ENCODE measurements at places on chromosomes 13 and 19.

GRCh38 chr13:90281709-90282108 is 1065.8 kb upstream of the MIR17HG start:
- no peak for DNase-seq

DNA sequence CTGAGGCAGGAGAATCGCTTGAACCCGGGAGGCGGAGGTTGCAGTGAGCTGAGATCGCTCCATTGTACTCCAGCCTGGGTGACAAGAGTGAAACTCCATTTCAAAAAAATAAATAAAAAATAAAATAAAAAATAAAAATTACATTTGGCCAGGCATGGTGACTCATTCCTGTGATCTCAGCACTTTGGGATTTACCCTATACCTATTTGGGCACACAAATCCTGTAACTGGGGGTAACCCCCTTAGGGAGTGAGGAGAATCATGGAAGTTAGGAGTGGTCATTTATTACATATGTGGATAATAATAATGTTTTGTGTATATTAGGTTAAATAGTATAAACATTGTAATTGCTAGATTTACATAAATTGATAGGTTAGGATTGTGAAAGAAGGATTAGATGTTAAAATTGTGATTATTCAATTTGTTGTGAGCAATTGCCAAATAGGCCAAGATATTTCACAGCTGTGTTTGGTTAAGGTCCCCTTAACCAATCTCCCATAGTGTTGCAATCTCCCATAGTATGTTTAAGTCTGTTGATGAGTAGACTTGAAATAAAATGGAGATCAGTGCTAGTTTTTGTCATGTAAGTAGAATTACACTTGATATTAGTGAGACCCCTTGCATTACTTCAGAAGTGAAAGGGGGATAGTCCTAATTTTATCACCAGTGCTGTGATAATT is 30.7 kb downstream of the ZNF844 start:
- no peak for DNase-seq

GRCh38 chr13:60716313-60716712 is 319.3 kb downstream of the TDRD3 start:
- DNase-seq, result no peak

DNA sequence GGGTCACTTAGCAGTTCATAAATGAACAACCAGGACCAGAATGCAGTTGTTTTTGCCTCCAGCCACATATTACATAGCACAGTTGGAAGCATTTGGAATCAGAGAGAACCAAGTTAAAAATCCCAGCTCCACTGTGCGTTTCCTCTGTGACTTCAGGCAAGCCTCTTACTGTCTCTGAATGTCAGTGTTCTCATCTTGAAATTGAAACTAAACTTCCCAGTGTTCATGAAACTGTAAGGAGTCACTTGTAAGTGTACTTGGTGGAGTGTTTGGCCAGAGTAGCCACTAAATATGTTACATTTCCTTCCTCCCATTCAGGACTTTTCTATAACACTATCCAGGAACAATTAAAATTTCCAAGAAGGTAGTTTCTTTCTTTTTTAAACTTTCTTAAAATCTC is 276.8 kb downstream of the KCNRG start:
- DNase-seq, result no peak

- DNase-seq, result no peak
These were observed 19.6 kb downstream of the LNX2 start for GRCh38 chr13:27600711-27601110.

DNA sequence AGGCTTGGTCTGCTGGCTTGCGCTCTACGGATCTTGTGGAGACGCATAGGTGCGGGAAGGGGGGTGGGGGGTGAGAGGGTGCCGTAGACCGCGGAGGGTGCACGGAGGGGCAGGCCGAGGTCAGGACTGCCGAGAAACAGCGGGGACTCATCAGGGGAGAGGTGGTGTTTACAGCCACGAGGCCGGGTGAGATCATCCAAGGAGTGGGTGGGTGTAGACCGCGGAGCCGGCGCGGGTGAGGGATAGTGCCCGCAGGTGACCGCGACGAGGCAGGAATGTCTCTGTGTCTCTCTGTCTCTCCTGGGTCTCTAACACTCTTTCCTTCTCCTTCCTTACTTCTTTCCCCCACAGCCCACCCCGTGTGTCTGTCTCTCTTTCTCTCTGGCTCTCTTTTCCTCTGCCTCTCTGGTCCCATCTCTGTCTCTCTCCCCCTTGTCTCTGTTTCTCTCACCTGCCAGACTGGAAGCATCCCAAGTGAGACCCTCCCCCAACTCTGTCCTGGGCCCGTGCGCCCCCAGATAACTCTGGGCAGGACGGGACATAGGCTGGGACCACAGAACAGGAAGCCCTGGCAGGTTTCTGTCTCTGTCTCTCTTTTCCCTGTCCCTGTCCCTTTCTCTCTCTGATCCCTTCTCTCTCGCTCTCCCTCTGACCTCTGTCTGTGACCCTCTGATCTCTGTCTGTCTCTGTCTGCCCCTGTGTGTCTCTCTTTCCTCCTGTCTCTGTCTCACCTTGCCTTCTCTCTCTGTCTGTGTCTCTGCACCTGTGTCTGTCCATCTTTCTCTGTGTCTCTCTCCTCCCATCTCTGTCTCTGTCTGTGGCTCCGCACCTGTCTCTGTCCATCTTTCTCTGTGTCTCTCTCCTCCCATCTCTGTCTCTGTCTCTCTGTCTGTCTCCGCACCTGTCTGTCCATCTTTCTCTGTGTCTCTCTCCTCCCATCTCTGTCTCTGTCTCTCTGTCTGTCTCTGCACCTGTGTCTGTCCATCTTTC is 1.8 kb upstream of the KLK4 start:
- DNase-seq, result no peak

DNA sequence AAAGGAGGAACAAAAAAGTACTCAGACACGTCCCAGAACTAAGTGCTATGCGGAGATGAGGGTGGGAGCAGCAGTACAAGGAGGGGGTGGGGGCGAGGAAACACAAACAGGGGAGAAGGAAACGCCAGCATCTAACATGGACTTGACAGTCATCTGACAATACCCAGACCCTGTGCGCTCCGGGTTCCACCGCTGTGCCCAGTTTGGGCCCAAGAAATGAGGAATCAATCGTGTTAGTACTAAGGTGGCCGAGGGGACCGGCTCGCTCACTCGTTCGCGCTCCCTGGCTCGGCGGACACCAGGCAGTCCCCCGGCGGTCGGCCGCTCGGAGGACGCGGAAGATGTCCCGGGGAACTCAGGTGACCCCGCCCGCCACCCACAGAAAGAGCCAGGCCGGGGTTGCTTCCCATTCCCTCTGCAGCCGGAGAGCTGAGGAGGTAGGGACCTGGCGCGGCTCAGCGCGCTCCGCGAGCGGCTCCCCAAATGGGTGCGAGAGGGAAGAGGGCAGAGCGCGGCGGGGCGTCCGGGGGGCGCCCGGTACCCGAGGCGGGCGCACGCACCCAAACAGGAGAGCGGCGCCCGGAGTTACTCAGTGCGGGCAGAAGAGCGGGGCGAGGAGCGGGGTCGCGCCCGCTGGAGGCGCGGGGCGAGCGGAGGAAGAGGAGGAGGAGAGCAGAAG is 616 bp downstream of the TSHZ3 start:
- DNase-seq, result no peak

GRCh38 chr19:10105509-10106099 is 558 bp upstream of the PPAN start:
- DNase-seq, result no peak

All from NCI-H510A (cell line).